Ovary (tissue), 10 donors: ENCODE measurements at places on chromosomes 7 and 10.

DNA sequence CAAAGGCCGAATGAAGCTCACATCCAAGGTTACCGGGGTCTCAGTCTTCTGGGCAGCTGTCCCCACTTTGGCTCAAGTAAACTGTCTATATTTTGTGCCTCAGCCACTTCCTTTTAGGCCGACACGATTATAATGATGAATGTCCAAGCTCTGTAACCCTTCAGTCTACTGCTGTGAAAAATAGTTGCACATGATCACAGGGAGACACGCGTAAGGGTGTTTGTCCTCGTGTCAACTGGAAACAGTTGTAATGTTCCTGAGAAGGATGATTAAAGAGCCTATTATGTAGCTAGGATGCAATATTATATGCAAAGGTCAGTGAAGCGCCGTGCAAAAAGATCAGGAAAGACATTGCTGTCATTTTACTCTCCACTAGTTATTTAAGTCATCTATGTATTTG, 559.9 kb downstream of the SDK1 start:
- DNase-seq, result no peak

DNA sequence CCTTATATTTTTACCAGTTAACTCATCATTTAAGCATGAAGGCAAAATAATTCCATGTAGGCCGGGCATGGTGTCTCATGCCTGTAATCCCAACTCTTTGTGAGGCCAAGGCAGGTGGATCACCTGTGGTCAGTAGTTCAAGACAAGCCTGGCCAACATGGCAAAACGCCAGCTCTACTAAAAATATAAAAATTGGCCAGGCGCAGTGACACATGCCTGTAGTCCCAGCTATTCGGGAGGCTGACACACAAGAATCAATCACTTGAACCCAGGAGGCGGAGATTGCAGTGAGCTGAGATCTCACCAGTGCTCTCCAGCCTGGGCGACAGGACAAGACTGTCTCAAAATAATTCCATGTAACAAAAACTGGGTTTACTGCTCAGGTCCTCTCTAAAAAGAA, 18.3 kb downstream of the HNRNPA2B1 start:
- DNase-seq, result no peak

GRCh38 chr10:73456187-73456890, 23.0 kb upstream of the MSS51 start:
- DNase-seq, result no peak

DNA sequence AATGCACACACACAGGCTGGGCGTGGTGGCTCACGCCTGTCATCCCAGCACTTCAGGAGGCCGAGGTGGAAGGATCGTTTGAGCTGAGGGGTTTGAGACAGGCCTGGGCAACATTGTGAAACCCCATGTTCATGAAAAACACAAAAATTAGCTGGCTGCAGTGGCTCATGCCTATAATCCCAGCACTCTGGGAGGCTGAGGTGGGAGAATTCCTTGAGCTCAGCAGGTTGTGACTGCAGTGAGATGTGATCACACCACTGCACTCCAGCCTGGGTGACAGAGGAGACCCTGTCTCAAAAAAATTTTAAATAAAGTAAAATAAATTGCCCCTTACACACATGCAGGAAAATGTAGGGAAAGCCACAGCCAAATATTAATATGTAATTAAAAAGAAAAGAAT, 44.1 kb downstream of the RNF32 start:
- DNase-seq, result no peak

DNA sequence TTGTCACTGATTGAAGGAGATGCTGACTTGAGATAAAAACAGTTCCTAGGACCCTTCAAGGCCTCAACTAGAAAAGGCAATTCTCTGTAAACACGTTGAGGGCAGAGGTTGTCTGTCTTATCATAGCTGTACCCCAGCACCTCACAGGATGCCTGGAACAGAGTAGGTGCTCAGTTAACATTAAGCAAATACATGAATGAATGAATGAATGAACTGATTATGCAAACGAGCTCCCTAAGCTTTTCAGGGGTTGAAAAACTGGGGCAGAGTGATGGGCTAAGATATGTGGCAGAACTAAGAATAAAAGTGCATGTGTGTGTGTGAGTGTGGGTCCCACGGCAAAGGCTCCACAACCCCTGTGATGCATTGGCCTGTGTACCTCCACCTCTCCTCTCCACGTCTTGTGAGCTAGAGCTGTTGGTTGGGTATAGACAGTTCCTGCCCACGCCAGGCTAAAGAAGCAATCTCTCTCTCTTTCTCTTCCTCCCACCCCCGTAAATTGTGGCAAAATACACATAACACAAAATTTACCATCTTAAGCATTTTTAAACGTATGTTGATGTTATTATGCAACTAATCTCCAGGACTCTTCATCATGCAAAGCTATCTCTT, 20.9 kb upstream of the SMC3 start:
- DNase-seq, result no peak

DNA sequence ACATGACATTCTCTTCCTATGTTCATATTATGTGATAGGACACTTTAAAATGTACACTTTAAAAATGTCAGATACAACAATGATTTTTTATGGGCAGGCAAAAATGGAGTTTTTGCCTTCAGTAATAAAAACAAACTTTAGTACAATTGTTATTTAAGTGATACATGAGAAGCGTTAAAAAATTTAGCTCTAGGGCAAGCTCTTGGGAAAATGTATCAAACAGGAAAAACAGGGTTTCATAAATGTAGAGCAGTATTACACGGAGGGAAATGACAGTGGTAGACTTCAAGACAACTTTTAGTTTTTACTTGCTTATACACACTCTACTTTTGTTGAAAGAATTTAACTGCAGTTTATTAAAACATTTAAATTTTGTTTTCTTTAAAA, 1.5 kb downstream of the FHIP2A start:
- DNase-seq, result no peak

- no peak for DNase-seq
These were observed 34.0 kb upstream of the SH2D4B start for GRCh38 chr10:80503584-80504157.

DNA sequence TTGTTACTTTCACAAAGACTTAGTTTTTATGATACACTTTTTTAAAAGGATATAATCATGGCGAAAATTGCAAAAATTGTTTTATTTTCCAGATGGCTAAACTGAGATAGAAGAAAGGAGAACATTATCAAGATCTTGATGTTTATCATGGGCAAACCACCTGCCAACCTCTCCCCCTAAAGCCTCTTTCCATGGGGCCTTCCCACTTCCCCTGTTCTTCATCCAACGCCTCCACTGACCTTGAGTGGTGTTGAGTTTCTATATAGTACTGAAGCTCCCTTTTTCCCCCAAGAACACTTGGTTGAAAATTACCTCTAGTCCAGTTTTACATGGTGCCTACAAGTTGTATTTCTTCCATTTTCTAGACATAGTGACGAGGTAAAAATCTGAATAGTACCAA, 5.0 kb downstream of the CREB3L2 start:
- no peak for DNase-seq

- no peak for DNase-seq
These were observed 8.2 kb downstream of the LFNG start for GRCh38 chr7:2527505-2528467.

- no peak for DNase-seq
These were observed 994.4 kb upstream of the LRRTM3 start for GRCh38 chr10:65931291-65932070.
